T follicular helper cell (primary cell): ENCODE measurements at places on chromosomes 16 and 17.
A peak's percentile ranks its signal among the peaks of the same experiment; 100 is the strongest.

GRCh38 chr16:23052908-23053580, 96.2 kb downstream of the USP31 start:
- DNase-seq: no peak

DNA sequence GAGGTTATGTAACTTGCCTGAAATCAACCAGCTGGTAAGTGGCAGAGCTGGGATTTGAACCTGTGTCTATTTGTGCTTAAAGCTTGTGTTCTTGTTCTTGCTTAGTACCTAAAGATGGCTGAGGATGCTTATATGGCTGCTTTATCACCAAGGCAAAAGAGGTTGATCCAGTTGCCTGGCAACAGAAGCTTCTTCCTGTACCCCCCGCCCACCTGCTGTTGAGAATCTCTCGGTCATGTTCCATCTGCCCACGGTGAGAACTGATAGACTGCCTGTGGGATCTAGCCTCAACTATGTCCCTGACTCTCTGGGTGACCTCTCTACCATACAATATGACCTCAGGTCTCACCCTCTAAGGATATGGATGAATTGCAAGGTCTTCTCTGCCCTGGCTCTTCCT, 60.7 kb downstream of the ABCC6 start:
- no peak for DNase-seq

GRCh38 chr17:42421507-42422338, 1.3 kb downstream of the CAVIN1 start:
- DNase-seq: no peak

GRCh38 chr17:34442387-34443111, 79.5 kb upstream of the CCL1 start:
- no peak for DNase-seq

- no peak for DNase-seq
Measured at GRCh38 chr17:56599088-56599487, 5.6 kb downstream of the NOG start.

GRCh38 chr16:27407133-27407532, 5.2 kb downstream of the IL21R start:
- DNase-seq: no peak

- DNase-seq: no peak
Measured at GRCh38 chr17:44203731-44204440, 4.2 kb upstream of the ATXN7L3 start.

DNA sequence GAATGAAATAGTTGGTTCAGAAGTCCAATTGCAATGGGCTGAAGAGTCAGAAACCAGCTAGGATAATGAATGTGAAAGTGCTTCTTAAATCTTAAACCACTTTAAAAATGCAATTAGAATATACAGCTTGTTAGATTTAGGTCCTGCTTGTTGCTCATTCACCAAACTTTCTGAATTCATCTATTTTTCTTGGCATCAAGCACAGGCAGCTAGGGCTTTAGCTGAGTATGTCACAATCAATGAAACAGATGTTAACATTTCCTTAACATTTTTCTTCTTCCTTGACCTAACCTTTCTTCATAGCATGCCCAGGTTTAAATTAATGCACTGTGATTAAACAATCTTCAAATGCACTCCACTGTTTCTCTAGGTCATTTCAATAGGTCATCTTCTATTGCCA, 14.4 kb downstream of the KIF2B start:
- no peak for DNase-seq

- DNase-seq: no peak
Measured at GRCh38 chr17:43333433-43333943, 65.3 kb upstream of the ARL4D start.

DNA sequence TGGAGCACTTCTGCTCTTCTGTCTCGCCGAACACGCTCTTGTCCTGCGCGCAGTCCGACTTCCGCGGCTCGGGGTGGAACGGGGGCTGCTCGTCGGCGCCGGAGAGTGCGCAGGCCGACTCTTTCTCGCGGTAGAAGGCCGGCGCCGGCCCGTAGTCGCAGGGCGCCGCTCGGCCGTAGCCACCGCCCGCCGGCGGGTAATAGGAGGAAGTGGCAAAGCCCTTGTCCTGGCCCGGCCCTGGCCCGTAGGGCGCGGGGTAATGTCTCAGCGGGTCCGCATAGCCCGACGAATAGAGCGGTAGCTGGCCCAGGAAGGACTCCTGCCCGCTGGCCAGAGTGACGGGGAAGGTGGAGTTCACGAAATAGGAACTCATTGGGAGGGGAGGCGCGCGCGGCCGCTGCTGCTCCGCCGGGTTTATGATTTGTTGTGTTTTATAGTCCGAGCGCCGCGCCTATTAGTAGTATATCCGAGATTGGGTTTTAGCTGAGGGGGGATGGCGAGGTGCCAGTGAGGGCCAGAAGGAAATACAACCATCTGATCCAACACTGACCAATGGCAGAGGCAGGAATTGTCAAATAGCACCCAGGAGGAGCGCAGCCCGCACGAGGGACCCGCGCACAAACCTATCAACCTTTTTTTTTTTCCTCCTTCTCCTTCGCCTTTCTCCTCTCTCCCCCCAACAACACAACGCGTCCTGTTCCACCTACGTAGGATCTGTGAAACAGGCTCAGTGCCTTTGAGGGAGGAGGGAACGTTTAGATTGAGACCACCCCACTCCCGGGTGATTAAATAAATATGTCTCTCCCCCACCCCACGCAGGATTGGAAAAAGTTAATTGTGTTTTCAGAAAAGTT, 4.4 kb upstream of the HOXB5 start:
- no peak for DNase-seq

DNA sequence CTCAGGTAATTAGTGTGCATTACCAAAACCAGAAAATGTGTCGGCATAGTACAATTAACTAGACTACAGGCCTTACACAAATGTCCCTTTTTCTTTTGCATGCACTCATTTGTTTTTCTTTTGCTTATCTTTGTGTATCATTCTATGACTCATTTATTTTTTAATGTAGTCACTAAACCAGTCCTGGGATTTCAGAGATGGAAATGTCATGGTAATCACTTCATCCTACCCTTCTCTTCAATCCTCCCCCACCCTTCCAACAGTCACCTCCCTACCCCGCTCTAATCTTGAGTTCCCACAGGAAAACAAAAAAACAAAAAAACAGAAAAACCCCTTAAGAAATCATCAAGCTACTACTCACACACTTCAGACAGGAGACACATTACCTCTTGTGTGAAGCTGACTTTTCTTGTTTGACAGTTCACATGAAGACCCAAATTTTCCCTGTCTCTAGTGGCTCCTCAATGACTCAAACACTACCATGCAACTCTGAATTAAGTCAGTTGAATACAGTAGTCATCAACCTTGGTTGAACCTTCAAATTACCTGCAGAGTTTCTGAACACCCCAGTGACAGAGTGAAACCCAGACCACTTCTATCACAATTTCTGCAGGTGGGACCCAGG, 242.4 kb upstream of the SALL1 start:
- no peak for DNase-seq

GRCh38 chr17:34542700-34543336, 36.6 kb upstream of the TMEM132E start:
- peak; percentile 49 for DNase-seq

DNA sequence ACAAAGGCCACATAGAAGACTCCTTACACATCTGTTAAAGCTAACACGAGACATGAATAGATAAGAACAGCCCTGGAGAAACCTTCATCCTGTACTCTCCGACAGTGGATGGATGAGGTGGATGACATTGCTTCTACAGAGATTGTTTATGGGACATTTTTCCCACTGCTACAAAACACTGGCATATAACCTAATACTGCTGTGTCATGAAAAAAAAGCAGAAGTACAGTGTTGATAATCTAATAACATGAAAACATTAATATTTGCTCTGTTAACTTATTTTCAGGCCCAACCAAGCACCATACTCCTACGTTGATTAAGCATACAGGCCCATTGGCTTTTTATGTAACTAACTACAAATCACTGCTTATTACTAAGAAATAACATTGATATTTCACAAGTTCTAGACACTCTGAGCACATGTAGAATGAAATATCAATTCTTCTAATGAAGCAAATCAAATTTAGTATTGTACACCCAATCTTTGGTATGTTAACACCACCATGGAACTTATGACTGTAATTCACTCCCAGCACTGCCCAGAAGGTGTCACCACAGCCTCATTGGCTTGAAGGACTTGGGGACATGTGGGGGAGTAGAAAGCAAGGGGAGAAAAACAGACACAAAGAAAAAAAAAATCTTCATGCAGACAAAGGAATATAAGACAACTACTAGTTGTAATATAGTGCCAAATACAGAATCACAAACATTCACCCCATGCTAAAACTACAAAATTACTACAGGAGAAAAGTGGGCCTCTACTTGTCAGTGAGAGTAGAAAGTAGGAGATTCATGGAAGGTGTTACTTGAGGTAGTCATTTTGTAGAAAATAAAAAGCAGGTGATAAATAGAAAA, 330.0 kb upstream of the PMFBP1 start:
- peak; percentile 2 for DNase-seq

GRCh38 chr16:23678430-23679273, at the start of gene PLK1:
TSS of gene PLK1 (plus strand) at chr16:23678889. CDS start at chr16:23678933, 44 bp downstream.
- DNase-seq: peak; percentile 57

DNA sequence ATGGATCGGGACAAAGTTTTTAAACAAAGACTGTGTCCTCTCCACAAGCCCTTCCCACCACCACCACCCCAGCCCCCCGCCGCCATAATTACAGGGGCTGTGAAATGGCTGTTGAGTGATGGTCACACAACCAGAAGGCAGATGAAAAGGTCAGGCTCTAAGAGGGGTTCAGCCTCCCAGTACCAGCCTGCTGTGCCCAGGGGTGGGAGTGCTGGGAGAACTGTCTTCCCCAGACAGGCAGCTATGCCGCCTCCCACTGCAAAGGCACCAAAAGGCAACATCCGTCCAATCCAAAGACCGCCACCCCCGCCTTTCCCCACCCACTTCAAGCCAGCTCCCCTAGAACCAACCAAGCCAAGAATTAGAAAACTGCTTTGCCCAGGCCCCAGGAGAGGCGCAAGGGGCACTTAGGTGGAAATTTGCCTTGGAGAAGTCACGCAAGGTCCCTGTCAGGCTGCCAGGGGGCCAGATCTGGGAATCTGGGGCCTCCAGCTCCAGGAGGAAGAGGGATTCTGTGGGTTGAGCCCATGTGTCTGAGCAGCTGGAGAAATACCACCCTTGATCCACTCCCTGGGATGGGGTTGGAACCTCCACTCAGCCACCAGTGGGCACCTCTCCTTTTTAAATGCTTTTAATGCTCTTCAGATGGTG, 14.4 kb downstream of the CARHSP1 start:
- DNase-seq: no peak

DNA sequence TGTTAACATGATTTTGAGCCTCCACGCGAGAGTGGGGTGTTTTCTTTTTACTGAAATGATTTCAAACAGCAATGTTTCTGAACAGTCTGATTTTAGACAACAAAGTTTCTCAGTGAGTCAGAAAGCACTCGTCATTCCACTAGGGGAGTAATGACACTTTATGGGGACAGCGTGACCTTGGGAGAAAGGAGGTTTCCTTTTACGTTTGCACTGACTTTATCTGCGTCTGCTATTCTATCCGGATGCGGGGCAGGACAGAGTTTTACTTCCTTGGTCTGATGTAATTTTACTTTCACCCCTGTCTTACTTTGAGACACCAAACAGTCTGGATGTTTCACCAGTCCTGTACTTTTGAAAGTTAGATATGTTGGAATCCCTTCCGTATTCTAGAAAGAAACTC, 20.7 kb downstream of the SLC47A1 start:
- DNase-seq: no peak

DNA sequence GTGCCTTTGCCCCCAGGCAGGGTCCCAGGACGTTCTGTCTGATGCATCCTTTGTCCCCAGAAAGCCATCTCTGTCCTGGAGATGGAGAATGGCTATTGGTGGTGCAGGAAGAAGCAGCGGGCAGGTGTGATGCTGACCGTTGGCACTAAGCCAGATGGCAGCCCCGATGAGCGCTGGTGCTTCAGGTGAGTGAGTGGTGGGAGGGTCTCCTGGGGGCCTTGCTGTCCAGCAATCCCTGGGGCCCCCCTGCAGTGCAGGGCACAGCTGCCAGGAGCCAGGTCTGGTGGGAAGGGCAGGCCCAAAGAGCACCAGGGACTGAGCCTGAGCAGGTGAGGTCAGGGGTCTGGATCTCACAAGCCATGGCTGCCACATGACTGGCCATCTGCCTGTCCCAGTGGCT, 18.1 kb downstream of the TRPV2 start:
- DNase-seq: no peak

- DNase-seq: no peak
Measured at GRCh38 chr16:2082171-2082982, 34.6 kb downstream of the TSC2 start.

- no peak for DNase-seq
Measured at GRCh38 chr17:10155371-10156076, 42.9 kb downstream of the GAS7 start.

GRCh38 chr17:80868022-80868609, 123.5 kb upstream of the CHMP6 start:
- DNase-seq: no peak

- no peak for DNase-seq
Measured at GRCh38 chr16:59988591-59988990, 1254.5 kb upstream of the GOT2 start.

DNA sequence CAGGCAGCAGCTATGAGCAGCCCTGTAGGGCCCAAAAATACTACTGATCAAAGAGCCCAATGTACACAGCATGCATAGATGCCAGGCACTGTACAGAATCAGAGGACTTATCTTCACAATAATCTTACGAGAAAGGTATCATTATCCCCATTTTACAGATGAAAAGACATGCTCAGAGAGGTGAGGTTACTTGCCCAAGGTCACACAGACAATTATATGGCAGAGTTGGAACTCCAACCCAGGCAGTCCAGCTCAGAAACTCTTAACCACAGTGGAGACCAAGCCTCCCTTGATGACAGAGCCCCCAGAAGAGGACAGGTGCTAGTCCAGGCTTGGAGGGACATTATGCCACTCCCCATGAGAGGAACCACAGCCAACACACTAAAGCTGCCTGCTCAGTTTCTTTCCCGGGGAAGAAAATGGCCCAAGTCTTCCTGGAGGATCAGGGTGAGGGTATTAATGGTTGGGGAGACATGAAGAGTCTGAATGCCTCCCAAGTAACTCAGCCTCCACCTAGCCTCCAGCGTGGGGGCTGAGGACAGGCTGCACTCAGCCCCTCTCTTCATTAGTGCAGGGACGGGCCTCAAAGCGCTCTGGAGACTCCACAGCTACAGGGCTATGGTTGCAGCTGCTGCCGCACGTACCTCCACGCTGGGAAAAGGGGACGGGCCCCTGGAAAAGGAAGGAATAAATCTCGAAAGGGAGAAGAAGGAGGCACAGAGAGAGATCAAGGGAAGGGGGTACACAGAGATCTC, 826 bp downstream of the UNC119 start:
- DNase-seq: no peak

- no peak for DNase-seq
Measured at GRCh38 chr16:55917373-55918160, 42.4 kb upstream of the CES5A start.

- DNase-seq: no peak
Measured at GRCh38 chr17:77125432-77125901, 15.3 kb upstream of the SEC14L1 start.

- no peak for DNase-seq
Measured at GRCh38 chr16:89366561-89367537, 123.5 kb downstream of the ANKRD11 start.

- no peak for DNase-seq
Measured at GRCh38 chr16:60816461-60816860, 1219.8 kb downstream of the CDH8 start.
